Stimulated activated CD8-positive, alpha-beta memory T cell treated with anti-CD3 and anti-CD28 coated beads, Interleukin-4, amount 100 ng/mL, for 4 hours (primary cell): ENCODE measurements at places on chromosomes 7 and 10.

DNA sequence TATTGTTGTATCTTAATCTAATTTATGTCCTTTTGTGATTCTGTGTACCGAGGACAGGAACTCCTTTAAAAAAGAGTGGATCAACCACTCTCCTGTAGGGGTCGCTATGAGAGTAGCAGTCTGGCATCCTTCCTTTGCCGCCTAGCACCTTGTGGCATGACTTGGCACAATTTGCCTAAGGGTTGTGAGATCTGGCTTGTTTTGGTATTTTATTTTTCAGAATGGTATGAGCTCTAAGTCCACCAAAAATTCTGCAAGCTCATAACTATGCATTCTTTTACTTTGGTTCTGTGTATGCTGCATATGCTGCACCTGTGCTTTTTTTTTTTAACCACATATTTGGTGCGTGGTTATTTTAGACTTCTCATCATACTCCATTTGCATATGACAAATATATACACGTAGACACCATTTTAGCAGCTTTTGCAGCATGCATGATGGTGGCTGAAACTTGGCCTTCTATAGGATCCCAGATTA, 112.8 kb downstream of the CDK14 start:
- DNase-seq, result no peak

DNA sequence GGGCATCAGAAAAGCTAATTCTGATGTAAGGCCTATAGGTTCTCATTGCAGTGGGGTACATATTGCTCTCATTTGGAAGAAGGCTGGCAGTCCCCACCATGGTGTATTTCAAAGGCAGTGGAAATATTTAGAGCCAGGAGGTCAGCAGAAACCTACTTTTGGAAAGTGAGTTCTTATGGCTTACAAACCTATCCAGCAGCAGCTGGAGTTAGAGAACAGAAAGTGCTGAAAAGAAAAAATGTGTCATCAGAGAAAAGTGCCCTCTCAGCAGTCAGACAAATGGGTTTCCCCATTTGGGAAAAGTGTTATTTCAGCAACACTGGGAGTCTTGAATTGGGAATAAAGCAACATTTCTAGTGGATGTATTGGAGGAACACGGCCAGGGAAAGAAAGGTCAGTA, 105.7 kb upstream of the IGFBP3 start:
- DNase-seq, result no peak

GRCh38 chr10:680146-680545, 9.3 kb downstream of the DIP2C start:
- DNase-seq, result no peak

DNA sequence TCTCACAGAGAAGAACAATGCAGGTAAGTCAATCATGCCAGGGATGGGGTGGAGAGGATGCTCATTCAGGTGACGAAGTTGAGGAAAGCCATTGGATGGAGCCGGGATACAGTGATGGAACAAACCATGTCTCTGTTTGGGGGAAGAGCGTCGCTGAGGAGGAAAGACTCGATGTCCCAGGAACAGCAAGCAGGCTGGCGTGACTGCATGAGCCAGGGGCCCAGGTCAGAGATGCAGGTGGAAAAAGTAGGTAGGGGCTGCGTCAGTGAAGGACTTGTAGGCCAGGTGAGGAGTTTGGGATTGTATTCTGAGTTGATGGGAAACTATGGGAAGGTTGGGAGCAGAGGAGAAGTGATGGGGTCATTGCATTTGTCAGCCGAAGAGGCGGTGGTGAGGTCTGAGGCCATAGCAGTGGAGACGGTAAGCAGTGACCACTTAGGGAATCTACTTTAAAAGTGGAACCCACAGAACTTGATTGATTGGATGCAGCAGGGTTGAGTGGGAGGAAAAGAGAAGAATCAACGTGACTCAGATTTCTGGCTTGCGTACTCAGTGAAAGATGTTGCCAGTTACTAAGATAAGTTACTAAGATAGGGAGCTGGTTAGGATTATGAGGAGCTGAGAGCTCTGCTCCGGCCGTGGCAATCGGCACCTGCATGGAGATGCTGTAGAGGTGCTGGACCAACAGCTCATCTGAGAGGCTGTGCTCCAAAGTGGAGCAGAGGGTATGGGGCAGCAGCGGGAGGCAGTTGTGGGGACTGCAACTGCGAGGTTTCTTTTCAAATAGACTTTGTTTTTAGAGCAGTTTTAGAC, 12.5 kb upstream of the IL2RA start:
- DNase-seq, result no peak

DNA sequence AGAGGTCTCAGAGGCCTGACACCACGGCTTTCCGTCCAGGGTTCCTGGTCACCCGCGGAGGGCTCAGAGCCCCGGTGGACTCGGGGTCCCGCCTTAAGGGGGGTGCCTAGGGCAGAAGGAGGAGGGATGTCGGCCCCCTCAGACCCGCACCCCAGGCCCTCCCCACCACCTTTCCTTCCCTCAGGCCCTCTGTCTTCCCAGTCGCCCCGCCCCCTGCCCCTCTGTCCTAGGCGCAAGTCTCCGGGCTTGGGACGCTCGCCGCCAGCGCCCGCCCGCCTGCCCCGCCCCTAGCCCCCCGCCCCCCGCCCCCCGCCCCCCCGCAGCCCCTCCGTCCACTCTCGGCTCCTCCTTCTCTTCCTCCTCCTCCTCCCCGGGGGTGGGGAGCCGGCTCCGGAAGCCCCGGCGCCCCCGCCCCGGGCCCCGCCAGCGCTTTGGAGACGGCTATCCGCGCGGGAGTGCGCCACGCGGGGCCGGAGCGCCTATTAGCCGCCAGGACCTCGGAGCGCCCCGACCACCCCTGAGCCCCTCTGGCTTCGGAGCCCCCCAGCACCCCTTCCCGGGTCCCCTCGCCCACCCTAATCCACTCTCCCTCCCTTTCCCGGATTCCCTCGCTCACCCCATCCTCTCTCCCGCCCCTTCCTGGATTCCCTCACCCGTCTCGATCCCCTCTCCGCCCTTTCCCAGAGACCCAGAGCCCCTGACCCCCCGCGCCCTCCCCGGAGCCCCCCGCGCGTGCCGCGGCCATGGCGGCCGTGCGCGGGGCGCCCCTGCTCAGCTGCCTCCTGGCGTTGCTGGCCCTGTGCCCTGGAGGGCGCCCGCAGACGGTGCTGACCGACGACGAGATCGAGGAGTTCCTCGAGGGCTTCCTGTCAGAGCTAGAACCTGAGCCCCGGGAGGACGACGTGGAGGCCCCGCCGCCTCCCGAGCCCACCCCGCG, at the start of gene AEBP1:
TSS of gene AEBP1 (plus strand) at position 423 of the 937 bp plus-strand sequence. CDS start at position 744, 321 bp downstream.
- DNase-seq, result no peak

GRCh38 chr10:124166431-124167125, 73.2 kb upstream of the CHST15 start:
- no peak for DNase-seq

DNA sequence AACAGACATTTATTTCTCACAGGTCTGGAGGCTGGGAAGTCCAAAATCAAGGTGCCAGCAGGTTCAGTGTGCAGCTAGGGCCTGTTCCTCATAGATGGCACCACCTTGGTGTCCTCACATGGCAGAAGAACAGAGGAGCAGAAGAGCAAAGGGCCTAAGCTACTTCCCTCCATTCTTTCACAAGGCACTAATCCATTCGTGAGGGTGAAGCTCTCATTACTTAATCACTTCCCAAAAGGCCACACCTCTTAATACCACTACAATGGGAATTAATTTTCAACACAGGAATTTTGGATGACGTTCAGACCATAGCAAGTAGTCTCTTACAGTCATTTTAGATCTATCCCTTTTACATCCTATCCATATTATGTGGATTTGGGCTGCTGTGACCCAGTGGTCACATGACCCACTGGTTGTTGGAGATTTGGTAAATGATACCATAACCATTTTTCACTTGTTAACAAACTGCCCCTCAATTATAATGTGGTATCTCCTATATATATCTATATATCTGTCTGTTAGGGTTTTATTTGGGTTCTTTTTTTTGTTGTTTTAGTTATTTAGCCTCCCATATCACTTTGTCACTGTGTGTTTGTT, 63.4 kb downstream of the BBS9 start:
- DNase-seq, result no peak

DNA sequence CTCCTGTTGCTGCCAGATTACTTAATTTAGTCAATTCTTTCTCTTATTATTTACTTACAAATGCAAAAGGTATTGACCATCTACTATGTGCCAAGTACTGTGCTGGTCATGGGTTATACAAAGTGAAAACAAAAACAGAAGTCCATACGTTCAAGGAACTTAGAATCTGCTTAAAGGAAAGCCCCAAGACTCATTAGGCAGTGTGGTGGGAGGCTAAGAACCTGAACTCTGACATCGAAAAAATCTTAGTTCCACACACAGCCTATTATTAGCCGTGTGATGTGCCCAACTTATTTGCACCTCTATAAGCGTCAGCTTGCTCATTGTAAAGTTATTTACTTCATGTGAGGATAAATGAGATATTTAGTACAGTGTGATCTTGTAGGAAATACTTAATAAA, 227.4 kb upstream of the SORCS1 start:
- DNase-seq, result no peak

- no peak for DNase-seq
These were observed 88.6 kb downstream of the XRCC2 start for GRCh38 chr7:152587366-152587765.

GRCh38 chr7:158228986-158229385, 358.6 kb downstream of the PTPRN2 start:
- no peak for DNase-seq

- DNase-seq, result no peak
These were observed 62.5 kb downstream of the HIPK2 start for GRCh38 chr7:139715194-139715815.

DNA sequence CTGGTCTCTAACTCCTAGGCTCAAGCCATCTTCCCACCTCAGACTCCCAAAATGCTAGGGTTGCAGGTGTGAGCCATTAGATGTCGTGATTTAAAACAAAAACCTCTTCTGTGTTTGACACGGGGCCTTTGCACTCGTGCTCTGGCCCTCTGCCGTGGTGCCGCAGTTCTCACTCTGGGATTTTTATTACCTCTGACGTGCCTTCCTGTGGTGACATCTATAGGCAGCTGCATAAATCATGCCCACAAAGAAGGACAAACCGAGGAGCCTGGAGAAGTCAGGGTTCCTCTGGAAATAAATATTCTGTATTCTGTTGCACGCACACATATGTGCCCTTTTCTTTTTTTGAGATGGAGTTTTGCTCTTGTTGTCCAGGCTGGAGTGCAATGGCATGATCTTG, 25.9 kb upstream of the OCM start:
- no peak for DNase-seq

GRCh38 chr7:84110400-84110799, 84.2 kb downstream of the SEMA3A start:
- no peak for DNase-seq

DNA sequence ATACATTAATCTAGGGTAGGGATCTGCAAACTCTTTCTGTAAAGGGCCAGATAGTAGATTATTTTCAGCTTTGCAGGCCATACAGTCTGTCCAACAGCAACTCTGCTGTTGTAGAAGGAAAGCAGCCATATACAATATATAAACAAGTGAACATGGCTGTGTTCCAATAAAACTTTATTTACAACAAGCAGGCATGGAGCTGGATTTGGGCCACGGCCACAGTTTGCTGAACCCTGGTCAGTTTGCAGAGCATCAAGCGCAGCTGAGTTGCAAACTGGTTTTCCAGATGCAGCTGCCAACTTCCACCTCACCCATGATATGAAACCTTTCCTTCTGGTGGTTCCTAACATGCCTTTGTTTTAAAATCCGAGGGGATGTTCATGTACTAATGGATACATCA, 310.4 kb upstream of the NFE2L3 start:
- DNase-seq, result no peak

GRCh38 chr7:44321796-44322195, 3.6 kb downstream of the CAMK2B start:
- no peak for DNase-seq

DNA sequence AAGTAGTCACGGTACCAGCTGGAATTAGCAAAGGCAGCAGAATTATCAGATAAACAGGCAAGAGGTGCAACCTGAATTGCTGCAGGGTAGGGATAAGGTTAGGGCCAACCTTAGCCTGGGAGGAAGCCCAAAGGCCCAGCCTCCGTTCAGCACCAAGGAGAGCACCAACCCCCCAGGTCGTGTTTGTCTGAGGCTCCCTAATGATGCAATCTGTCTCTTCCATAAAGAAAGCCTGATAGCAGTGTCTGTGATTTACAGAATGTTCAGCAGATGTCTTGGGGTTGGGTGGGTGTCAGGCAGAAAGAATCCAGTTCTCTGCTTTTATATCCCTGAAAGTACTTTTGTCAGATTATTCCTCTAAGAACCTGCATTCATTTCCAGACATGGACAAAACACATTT, 328.4 kb upstream of the AOAH start:
- no peak for DNase-seq

GRCh38 chr10:73934074-73934473, 23.1 kb downstream of the PLAU start:
- no peak for DNase-seq

GRCh38 chr7:94178230-94178629, 174.1 kb upstream of the BET1 start:
- no peak for DNase-seq

GRCh38 chr7:4273566-4274230, 408.4 kb upstream of the FOXK1 start:
- no peak for DNase-seq

- no peak for DNase-seq
These were observed 125.1 kb upstream of the PPIF start for GRCh38 chr10:79222186-79222585.

GRCh38 chr10:114340816-114341215, 63.5 kb downstream of the AFAP1L2 start:
- no peak for DNase-seq

DNA sequence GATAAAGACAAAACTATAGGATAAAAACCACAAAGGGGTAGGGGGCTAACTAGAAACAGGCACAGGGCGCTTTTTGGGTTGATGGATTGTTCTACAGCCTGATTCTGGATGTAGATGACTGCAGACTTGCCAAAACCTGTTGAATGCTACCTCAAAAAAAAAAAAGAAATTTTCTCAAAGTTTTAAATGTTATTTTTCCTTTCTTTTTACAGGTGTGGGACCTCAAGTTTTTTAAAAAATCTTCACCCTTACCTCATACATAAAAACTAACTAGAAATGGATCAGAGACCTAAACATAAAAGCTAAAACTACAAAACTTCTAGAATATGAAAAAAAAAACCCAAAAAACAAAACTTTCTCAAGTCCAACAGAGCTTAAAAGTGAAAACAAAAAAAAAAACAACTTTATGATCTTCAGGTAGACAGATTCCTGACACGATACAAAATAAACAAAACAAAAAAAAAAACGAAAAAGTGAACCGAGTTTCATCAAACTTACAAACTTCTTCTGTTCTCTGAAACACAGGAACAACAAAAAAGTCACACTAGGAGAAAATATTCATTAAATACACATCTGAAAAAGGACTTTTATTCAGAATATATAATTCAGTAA, 14.9 kb downstream of the RHEB start:
- no peak for DNase-seq

DNA sequence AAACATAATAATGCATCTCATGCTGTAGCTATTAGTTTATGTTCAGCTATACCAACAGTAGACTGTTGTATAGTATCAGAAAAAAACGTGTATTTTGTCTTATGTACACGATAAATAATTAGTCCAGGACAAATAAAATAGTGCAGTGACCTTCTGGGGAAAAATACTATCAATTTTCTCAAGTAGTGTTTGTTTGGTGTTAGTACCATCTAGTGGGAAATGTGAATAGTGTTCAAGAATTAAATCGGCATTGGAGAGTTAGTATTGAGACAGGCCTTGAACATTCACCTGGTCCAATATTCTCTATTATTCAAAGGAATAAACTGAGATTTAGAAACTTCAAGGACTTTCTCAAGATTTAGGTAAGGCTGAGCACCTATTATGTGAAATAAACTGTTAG, 21.7 kb upstream of the OR2A5 start:
- no peak for DNase-seq

- DNase-seq, result no peak
These were observed 24.8 kb downstream of the LEP start for GRCh38 chr7:128265906-128266300.

GRCh38 chr10:35495521-35496119, 109.5 kb upstream of the GJD4 start:
- DNase-seq, result no peak

GRCh38 chr7:22952306-22953015, 61.5 kb downstream of the HYCC1 start:
- no peak for DNase-seq
